ENCODE measurements at places on chromosomes 2 and 18. TPM values are rescaled to one million over a fixed set of nuclear protein-coding genes. Genes with fewer than 3 reads are reported as not detected.

STARD6 gene
- 0.17 TPM for total RNA-seq

EML6 gene
- total RNA-seq, result 0.17 TPM

KCNIP3 gene
- 1.6 TPM for total RNA-seq

LAPTM4A gene
- 219 TPM for total RNA-seq

CARF gene
- 5.4 TPM for total RNA-seq
